ENCODE measurements at places on chromosomes 12 and 14.
A peak's percentile ranks its signal among the peaks of the same experiment; 100 is the strongest.

GRCh38 chr14:97282210-97283004 is 485.2 kb downstream of the VRK1 start:
- H3K27ac ChIP-seq: no peak overlapping the region
- H3K4me3 ChIP-seq: no peak overlapping the region
- no peaks in the 10 kb centered on the region for H3K36me3 ChIP-seq

- peak overlapping the region; percentile 92 for H3K27ac ChIP-seq
- peaks cover 44% of the 10 kb centered on the region for H3K4me1 ChIP-seq
- peaks cover 19% of the 10 kb centered on the region for H3K36me3 ChIP-seq
- H3K27me3 ChIP-seq: peaks cover 3% of the 10 kb centered on the region
- H3K4me3 ChIP-seq: peak overlapping the region; percentile 94
Measured at GRCh38 chr14:101965770-101966722, 1.7 kb downstream of the DYNC1H1 start.

- no peaks in the 10 kb centered on the region for H3K27me3 ChIP-seq
- H3K36me3 ChIP-seq: peaks cover 52% of the 10 kb centered on the region
- DNase-seq: peak; percentile 60
Measured at GRCh38 chr12:74538491-74539258, 1.0 kb downstream of the ATXN7L3B start.

- no peaks in the 10 kb centered on the region for H3K36me3 ChIP-seq
- DNase-seq: no peak
- peaks cover 5% of the 10 kb centered on the region for H3K4me1 ChIP-seq
- H3K4me3 ChIP-seq: no peak overlapping the region
- H3K27me3 ChIP-seq: no peaks in the 10 kb centered on the region
Measured at GRCh38 chr12:131038961-131039950, 85.5 kb downstream of the ADGRD1 start.

DNA sequence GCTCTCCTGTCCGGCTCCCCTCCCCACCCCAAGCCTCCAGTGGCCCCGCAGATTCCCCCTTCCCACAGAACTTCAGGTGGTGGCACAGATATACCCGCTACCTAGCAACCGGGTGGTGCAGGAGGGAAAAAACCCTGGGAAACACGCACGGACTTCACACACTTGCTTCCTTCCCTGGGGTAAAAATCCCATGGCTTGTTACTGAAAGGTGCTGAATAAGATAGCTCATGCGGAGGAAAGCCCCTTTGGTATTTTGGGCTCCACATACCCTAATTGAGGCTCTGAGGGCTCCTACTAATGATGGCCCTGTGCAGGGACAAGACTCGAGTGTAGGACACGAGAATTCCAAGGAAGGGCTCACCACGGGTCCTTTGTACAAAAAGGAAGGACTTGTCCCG is 869 bp upstream of the RIMBP2 start:
- peaks cover 48% of the 10 kb centered on the region for H3K27me3 ChIP-seq
- no peak overlapping the region for H3K4me3 ChIP-seq
- H3K4me1 ChIP-seq: peaks cover 2% of the 10 kb centered on the region
- H3K36me3 ChIP-seq: no peaks in the 10 kb centered on the region
- DNase-seq: no peak
- H3K27ac ChIP-seq: no peak overlapping the region

GRCh38 chr14:72178517-72178916 is 246.3 kb downstream of the RGS6 start:
- DNase-seq: no peak
- no peak overlapping the region for H3K27ac ChIP-seq
- H3K4me3 ChIP-seq: no peak overlapping the region
- H3K27me3 ChIP-seq: peaks cover 8% of the 10 kb centered on the region
- no peaks in the 10 kb centered on the region for H3K4me1 ChIP-seq

GRCh38 chr14:100955201-100955600 is 51.7 kb upstream of the RTL1 start:
- no peak for DNase-seq
- H3K4me3 ChIP-seq: no peak overlapping the region
- peaks cover 8% of the 10 kb centered on the region for H3K27me3 ChIP-seq
- no peak overlapping the region for H3K27ac ChIP-seq
- H3K4me1 ChIP-seq: no peaks in the 10 kb centered on the region
- H3K36me3 ChIP-seq: no peaks in the 10 kb centered on the region

DNA sequence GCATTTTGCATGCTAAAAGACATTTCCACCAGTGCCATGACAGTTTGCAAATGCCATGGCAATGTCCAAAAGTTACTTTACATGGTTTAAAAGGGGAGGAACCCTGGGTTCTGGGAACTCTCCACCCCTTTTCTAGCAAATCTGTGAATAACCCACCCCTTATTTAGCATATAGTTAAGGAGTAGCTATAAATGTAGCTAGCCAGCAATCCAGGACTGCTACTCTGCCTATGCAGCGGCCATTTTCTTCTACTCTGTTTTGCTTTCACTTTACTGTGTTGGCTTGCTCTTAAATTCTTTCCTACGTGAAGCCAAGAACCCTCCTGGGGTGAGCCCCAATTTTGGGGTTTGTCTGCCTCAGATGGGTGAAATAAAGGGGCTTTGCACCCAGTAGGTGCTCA is 141.0 kb downstream of the PTPN11 start:
- H3K4me1 ChIP-seq: no peaks in the 10 kb centered on the region
- no peak overlapping the region for H3K4me3 ChIP-seq
- H3K36me3 ChIP-seq: no peaks in the 10 kb centered on the region

- peaks cover 20% of the 10 kb centered on the region for H3K4me1 ChIP-seq
- no peaks in the 10 kb centered on the region for H3K27me3 ChIP-seq
- H3K4me3 ChIP-seq: no peak overlapping the region
Measured at GRCh38 chr12:91985002-91985787, 160.5 kb downstream of the BTG1 start.

DNA sequence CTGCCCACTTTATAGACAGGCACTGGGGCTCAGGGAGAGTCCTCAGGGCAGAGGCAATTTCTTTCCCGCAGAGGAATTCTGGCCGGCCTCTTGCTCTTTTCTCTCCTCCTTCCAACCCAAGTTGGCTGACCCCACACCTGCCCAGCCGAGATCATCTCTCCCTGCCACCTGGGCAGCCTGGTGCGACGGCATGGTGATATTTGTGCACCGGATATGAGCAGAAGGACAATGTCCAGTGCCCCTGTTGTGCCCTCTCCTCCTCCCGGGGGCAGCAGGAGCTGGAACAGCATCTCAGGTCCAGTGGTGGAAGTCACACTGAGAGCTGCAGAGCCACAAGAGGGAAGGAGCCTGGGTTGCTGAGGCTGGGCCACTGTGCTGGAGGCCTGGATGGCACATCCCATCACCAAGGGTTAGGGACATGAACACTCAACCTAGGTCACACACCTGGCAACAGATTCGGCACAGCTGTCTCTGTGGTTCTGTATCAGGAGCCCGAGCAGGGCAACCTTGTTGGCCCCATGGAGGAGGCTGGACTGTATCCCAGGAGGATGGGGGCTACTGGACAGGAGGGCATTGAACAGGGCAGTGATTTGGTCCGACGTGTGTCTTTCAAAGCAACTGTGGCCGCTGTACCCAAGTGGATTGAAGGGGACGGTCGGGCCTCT is 57.7 kb upstream of the DIO3 start:
- no peaks in the 10 kb centered on the region for H3K27me3 ChIP-seq
- H3K4me3 ChIP-seq: no peak overlapping the region
- no peak overlapping the region for H3K27ac ChIP-seq
- H3K36me3 ChIP-seq: no peaks in the 10 kb centered on the region
- no peak for DNase-seq
- no peaks in the 10 kb centered on the region for H3K4me1 ChIP-seq

DNA sequence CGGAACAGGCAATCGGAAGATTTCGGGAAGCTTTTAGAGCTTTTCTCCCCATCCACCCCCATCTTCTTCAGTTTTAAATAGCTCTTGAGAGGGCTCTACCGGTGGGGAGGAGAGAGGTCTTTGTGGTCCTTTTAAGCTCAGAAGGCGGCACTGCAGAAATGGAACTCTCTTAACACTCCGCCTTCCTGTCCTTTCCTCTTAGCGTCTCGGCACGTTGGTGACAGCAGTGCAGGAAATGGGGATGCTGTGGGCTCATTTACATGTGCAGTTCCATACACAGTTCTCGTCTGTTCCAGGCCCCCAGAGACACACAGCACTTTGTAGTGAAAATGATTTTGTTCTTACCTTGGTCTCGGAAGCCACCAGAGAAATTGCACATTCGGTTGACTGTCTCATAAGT is 50.4 kb upstream of the RIN3 start:
- peak; percentile 34 for DNase-seq
- peaks cover 20% of the 10 kb centered on the region for H3K4me1 ChIP-seq
- H3K36me3 ChIP-seq: peaks cover 2% of the 10 kb centered on the region
- H3K4me3 ChIP-seq: no peak overlapping the region
